ENCODE measurements at places on chromosomes 6 and 20.

DNA sequence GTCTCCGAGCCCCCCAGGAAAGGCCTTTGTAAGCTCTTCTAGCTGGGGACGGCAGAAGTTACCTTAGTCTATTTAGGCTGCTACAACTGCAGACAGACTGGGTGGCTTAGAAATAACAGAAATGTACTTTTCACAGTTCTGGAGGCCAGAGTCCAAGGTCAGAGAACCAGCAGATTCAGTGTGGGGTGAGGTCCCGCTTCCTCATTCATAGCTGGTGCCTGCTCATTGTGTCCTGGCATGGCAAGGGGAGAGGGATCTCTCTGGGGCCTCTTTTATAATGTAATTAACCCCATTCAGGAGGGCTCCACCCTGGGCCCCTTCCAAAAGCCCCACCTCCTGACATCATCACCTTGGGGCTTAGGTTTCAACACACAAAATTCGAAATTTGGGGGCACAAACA, 315.1 kb downstream of the CDH4 start:
- DNase-seq: no peak

- no peak for DNase-seq
Measured at GRCh38 chr6:164990901-164991300, 318.5 kb downstream of the C6orf118 start.

DNA sequence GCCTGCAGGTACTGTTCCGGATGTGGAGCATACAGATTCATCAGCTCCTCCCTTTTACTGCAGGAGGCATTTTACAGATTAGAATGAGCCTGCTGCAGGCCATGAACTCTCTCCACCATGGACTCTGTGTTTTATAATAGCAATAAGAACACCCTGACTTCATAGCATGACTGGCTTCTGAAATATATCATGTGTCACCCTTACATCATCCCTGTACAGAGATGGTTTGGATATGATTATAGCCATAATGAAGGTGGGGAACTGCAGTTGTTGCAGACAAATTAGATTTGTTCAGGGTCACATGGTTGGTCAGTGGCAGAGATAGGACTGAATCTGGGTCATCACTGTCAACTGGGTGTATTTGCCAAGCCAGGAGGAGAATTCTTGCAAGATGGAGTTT, 100.7 kb downstream of the FOXO3 start:
- DNase-seq: no peak

GRCh38 chr6:7562769-7563168, 21.3 kb downstream of the DSP start:
- no peak for DNase-seq

DNA sequence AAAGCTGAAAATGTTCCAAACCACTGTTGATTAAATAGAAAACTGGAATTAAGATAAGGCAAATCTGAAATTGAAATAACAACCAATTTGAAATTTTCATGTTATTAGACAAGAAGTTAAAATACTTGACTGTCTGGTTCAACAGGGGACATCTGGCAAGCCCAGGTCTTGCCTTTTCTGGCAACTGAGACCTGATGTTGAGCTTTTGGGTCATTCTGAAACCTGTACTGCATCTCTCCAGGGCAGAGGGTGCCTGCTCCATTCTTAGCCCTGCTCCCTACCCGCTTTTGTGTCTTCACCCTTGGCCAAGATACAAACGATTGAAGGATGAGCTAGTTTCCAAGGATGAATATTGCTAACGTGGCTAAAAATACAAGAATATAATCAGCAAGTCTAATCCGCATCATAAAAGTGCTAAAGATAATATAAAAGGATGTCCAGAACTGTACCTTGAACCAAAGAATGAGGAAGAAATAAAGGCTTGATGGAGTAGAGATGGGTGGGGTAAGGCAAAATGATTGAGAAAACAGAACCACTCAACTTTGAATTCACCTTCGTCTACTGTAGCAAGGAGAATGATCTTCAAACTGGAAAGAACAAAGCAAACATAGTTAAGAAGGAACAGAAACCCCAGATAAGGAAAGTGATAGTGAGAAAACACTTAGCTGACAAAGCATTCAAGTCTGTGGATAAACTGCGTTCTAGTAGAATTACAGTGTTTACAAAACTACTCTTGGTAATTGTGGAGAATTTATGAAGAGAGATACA, 109.8 kb upstream of the MAN1A1 start:
- no peak for DNase-seq

DNA sequence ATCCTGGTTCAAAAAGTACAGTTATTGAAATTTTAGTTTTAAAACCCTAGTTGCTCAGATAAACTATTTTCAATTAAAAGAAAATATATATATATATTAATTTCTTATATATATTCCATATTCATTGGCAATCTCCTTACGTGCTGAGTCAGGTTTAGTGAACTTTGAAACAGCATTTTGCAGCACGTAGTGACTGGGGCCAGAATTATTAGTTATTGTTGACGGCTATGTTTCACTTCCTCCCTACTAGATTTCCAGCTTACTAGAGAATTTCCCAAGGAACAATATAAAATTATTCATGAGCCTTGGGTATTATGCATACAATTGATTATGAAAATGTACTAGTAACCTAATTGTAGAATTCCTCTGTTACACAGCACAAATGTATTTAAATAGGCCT, 150.3 kb downstream of the KLHL32 start:
- DNase-seq: no peak

GRCh38 chr6:140855520-140855919, 1277.2 kb upstream of the GJE1 start:
- no peak for DNase-seq

GRCh38 chr6:97668716-97669115, 385.7 kb upstream of the MMS22L start:
- no peak for DNase-seq

GRCh38 chr6:154994836-154995253, 270 bp upstream of the TIAM2 start:
- no peak for DNase-seq

GRCh38 chr6:24403501-24403824, 727 bp downstream of the MRS2 start:
- no peak for DNase-seq

DNA sequence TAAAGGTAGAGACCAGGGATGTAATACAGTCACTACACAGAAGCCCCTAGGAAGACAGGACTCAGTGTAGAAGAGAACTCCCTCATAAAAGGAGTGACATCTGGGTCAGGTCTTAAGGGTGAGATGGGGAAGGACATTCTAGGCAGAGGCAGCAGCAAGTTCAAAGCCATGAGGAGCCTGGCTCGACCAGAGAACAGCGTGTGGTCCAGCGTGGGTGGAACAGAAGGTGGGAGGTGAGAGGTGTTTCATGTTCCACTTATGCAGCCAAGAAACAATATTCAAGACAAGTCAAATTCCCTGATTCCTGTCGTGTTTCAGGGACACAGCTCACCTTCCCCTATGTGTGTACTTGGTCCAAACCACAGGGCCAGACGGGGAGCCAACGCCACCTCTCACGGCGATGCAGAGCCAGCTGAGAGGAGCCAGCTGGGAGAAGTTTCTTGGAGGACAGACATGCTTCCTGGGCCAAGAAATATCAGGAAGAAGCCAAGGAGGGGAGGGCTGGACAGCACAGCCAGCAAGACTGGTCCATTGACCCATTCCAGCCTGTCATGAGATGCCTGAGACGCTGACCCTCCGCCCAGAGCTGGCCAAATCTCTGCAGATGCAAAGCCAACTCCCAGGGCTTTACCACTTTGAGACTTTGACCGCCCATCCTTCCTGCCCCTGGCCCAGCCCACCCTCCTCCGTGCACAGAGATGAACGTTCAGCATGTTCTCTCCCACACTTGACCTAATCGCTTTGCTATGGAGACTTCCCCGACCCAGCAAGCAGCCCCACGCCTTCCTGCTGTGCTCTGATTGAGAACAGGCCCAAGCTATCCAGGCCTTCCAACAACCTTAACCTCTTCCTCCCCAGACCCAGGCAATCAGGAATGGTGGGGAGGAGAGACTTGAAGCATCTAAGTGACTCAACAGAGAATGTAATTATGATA, 113.8 kb downstream of the PRND start:
- no peak for DNase-seq

GRCh38 chr6:26294302-26294701, 70.7 kb upstream of the BTN3A2 start:
- no peak for DNase-seq

- no peak for DNase-seq
Measured at GRCh38 chr6:136826216-136826615, 3.8 kb downstream of the PEX7 start.

GRCh38 chr6:127812985-127813698, 87.7 kb downstream of the THEMIS start:
- no peak for DNase-seq

DNA sequence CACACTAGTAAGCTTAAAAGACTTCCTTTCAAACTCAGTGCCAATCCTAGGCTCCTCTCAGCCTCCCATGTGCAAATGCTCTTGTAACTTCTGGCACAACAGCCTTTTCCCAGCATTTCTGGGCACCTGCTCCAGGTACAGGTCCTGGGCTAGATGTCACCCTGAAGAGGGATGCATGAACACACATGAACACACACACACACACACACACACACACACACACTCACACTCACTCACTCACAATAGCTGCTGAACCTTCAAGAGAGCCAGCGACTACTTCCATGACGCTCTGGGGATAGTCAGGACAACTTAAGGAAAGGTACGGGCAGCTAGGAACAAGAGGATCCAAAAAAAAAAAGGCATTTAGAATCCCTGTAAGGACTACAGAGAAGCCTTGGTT, 122.8 kb downstream of the INSM1 start:
- no peak for DNase-seq

DNA sequence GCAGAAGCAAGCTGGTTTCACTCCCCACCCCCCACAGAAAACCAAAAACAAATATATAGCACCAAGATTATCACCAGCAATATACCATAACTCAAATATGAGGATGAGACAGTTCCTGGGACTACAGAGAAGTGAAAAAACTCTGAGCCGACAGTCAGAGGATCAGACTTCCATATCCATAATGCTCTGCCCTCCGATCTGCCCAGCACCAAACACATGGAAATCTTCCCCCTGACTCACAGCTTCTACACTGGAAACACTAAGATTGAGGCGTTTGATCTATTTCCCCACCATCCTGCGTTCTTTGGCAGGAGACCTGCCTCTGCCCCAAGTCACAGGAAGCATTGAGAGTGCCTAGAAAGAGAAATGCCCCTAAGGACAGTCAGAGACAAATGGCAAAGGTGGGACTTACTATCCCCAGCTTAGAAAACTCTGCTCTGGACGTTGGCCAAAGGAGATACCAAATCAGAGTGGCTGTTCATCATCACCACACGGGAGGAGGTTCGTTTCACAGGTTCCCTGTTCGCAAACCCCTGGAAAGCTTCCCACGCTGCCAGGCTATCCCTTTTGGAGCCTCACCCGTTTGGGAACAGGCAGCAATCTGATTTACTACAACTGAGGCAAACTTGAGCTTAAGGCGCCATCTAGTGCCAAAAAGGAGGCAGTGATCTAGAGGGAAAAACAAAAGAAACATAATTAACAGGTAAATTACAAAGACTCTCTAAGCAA, 48.7 kb upstream of the SRSF6 start:
- DNase-seq: no peak

DNA sequence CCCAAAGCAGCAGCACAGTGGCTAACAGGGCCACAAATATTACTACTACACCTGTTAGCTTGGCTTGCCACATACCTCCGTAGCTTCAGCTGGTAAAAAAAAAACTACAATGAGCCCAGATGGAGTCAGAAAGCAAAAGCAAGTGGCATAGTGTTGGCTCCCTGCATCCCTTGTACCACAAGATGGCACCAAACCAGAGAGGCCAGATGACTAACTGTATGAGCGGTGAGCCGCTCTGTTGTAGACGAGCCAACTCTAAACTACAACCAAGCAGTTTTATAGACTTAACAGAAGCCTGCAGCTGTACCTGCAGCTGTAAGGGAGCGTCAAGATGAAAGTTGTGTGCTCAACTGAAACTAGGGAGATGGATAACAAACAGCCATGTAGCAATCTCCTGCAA, 84.5 kb upstream of the MCHR2 start:
- no peak for DNase-seq

DNA sequence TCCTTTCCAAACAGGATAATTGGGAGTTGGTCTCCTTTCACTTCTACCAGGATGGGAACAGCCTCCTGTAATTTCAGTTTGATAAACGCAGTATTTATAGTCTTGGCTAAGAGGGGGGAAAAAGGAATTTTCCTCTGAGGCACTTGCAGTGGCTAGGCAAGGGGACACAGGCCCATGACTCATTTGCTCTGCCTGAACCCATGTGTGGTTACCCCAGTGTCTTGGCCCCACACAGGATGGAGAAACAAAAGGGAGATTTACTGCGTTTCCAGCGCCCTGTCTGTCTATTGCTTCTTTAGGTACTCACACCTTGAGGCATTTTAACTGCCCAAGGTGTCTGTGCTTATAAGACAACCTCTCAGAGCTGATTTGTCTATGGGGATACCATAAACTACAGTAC, 74.8 kb upstream of the NEDD9 start:
- DNase-seq: no peak

GRCh38 chr20:23161968-23162696, 76.0 kb upstream of the CD93 start:
- no peak for DNase-seq

GRCh38 chr6:47165918-47166317, 123.8 kb upstream of the ADGRF1 start:
- no peak for DNase-seq

DNA sequence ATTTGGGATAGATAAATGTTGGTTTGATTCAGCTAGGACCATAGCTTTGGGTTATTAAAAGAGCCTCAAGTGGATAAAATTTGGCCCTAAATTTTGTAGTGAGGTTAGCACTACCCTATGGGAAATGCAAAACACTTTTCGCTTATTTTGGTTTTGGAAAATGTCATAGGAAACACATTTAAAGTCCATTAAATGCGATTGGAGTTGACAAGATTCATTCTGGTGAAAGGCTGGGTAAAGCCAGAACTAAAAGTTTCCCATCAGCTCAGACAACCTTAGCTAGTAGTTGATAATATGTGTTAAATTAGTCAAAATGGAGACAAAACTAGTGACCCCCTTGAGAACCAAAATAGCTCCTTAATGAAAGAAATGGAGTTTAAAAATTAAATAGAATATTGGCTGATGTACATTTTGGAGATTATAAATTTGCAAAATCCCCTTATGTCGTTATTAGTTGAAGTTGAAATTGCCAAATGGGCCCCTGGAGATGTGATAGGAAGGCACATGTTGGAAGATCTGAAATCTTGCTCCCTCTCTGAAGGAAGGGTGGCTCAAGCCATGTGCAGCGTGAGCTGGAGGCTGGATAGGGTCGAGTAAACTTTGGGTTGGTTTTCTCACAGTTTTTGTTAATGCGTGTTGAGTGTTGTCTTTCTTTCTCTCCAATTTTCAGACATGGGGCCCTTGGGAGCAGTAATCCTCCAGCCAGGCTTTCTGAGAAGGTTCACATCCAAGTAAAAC, 72.8 kb downstream of the CD83 start:
- no peak for DNase-seq

DNA sequence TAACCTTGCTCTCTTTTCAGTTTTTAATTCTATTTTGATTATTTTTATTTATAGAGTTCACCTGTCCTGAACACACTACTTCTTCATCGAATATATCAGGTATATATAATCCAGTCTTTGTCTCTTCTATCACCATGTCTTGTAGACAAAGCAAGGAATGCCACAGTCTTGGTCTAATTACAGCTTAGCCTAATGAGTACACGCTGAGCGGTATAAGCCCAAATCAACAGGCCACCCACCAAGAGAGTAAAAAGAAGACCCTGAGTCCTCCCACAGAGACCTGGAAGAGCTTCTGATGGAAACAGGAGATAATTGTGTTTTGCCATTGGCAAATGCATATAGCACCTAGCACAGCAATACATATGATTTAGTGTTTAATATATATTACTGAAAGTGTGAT, 68.7 kb upstream of the TCF21 start:
- DNase-seq: no peak
